ENCODE measurements at places on chromosomes 6 and 20.
A peak's percentile ranks its signal among the peaks of the same experiment; 100 is the strongest.

- DNase-seq: no peak
Measured at GRCh38 chr6:2221726-2222274, 23.6 kb downstream of the GMDS start.

- DNase-seq: peak; percentile 15
Measured at GRCh38 chr6:72048080-72048479, 161.7 kb downstream of the RIMS1 start.

DNA sequence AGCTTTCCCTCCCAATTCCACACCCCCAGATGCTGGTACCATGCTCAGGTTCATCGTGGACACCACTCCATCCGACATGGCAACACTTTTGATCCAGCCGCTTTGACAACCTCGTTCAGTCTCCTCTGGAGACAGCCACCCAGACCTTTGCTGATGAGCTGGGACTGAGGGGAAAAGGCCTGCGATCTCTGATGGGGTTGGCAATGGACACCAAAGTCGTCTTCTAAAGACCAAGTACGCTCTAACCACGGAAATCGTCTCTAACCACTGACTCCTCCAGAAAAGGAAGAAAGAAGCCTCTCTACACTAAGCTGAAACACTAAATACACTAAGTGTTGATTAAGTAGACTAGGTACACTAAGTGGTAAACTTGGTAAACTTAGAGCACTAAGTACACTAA is 26.1 kb upstream of the HLA-E start:
- no peak for DNase-seq

DNA sequence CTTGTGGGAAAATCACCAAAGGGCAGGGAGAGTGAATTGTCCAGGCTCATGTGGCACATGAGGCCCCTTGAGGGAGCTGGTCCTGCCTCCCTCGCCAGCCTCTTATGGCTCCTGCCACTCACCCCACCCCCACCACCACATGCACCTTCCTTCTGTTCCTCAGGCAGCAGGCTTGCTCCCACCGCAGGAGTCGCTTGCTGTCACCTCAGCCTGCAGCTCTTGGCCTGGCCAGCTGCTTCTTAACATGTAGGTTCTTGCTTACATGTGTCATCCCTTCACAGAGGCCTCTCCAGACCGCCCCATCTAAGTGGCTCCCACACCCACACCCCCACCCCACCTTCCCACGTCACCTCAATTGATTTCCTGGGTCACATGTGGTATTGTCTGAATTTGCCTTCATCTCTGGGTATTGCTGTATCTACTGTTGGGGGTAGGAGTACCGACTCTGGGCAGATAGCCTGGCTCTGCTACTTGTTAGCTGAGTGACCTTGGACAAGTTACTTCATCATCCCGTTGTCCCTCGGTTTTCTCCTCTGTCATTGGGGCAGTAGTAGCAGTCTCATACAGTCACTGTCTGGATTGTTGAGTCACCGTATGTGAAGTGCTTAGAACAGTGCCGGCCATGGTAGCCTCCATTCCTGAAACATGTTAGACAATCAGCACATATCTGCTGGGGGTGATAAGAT is 41.7 kb downstream of the SLC9A8 start:
- DNase-seq: no peak

DNA sequence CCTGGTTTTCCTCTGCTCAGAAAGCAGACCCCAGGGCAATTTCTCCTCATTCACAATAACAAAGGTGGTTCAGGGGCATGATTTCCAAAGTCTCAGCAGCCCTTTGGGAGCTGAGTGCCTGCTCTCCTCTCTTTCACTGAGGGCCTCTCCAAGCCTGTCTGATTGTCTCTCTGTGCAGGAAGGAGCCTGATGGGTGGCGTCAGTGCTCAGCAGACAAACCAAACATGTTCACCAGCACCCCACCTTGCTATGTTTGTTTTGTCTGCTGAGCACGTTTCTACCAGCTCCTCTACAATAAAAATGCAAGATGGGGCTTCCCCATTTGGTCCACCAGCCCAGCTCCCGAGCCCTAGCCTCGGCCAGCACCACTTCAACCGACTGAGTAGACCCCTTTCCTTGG is 25.4 kb upstream of the TCP11 start:
- no peak for DNase-seq

- DNase-seq: no peak
Measured at GRCh38 chr20:47791084-47791599, 5.9 kb upstream of the SULF2 start.

DNA sequence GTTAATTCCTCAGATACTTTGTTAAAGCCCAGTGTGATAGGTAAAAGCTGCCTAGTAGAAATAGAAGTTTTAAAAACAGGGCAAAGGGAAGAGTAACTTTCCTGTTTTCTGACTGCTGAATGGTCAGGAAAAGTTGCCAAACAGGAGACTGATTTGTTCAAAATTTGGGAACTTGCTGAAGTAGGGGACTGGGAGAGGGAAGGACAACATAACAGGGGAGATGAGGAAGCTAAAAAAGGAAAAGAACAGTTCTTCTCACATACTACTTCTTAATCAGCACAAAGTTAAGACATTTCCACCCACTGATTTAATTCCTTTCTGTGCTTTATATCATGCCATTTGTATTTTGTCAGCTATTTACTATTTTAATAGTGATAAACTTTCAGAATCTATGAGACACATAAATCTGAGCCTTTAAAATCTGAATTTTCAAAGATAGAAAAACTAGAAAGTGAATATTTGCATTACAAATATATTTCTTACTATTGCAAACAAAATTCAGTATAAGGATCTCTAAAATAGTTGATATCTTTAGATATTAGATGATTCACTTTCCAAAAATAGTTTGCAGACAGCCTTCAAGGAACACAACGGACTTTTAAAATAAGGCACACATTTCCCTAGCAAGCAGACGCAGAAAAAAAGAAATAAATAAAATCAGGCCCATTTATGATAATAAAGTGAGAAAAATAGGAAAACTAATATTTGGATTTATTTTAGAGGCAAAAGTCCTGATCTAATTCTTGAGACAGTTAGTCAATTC is 36.9 kb upstream of the SLC16A10 start:
- DNase-seq: no peak

GRCh38 chr20:2761885-2762284 is 38.5 kb downstream of the CPXM1 start:
- no peak for DNase-seq

DNA sequence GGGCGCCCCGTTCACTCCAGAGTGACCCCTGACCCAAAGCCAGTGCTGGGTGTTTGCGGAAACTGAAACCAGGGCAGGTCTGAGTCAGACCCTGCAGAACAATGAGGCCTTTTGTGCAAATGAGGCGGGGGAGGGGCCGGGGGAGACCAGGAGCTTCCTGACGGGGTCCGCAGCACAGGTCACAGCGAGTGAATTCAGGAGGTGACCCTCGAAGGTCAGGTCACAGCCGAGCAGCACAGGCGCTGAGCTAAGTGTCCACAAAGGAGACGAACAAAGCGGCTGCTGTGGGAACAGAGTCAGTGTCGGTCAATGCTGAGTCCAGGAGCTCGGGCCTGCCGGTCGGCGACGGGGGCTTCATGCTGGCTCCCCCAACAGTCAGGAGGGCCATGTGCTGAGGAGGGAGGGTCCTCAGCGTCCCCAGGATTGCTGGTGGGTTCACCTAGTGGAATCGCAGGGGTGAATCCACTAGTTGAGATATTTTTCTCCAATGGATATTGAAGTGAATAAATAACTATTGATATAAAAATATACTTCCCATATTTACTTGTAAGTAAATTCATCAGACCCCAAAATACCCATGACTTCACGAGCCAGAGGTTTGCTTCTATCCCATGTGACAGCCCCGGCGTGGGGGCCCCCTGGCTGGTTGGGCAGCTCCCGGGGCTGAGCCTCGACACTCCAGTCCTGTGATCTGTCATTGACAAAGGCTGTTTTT is 188.4 kb upstream of the SULF2 start:
- DNase-seq: no peak

DNA sequence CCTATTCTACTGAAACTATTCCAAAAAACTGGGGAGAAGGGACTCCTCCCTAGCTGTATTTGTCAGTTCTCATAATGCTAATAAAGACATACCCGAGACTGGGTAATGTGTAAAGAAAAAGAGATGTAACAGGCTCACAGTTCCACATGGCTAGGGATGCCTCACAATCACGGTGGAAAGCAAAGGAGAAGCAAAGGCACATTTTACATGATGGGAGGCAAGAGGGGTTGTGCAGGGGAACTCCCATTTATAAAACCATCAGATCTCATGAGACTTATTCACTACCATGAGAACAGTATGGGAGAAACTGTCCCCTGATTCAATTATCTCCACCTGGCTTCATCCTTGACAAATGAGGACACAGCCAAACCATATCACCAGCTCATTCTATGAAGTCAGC is 111.2 kb upstream of the RIPOR2 start:
- no peak for DNase-seq

DNA sequence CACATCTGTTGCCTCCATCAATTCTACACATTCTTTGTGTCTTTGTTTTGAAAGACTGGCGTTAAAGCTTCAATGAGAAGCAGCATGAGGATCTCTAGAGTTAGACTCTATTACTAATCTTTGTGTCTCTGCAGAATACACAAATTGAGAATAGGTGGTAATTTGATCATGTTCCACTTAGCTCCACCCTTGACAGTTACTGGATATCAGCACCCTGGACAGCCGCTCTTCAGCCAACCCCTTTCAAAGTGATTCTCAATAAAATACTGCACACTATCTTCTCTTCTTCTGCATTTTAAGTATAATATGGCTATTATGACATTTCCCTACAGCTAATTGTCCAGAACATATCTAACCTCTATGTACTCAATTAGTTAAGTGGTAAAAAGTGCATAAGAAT is 54.3 kb upstream of the CNR1 start:
- peak; percentile 0 for DNase-seq

DNA sequence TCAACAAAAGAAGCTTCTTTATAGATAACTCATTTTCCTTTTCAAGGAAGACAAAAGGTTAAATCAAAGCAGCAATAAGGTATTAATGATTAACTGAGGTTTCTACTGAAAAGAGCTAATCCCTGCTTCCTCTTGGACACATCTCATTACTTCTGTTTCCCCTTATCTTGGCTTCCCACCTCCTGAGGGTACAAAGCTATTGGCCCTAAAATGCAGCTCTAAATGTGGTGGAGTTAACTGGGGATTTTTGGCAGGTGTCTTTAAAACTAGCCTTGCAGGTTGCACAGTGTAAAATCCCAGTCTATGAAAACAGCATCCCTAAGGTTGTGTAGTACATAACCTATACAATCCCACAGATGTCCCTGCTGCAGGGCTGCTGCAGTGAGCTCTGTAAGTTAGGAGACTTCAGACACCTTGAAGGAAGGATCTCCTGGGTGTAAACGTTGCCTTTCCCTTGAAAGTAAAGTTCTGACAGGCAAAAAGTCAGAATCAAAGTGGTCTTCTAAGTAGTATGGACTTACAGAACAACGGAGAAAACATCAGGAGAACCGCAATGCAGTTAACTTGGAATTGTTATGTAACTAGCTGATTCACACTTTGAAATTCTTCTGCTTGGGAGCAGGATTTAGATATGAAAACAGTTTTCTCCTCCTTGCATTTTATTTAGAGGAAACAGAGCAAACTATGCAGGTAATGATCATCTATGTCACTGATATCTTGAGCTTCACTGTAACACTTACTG is 71.7 kb upstream of the TRAF3IP2 start:
- no peak for DNase-seq

- DNase-seq: no peak
Measured at GRCh38 chr20:61966492-61967244, 99.0 kb downstream of the TAF4 start.

DNA sequence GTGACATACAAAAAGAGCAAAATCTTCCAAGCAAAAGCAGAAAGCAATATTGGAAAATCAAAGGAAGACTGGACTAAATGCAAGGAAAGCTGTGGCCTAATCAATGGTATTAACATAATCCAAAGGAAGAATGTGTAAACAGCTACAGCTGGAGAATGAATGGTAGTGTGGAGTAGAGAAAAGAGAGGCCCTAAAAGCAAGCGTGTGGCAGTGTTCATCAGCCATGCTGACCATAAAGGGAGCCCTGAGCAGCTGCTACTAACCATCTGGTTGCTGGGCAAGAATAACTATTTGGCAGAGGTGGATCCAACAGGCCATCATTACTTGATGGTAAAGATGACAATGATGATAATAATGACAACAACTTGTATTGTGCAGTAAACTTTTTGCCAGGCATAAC is 148.5 kb upstream of the BEND6 start:
- DNase-seq: peak; percentile 76

GRCh38 chr6:131931063-131931750 is 20.0 kb downstream of the CCN2 start:
- DNase-seq: no peak

- DNase-seq: peak; percentile 93
Measured at GRCh38 chr6:116557893-116558292, 4.3 kb downstream of the CALHM4 start.

- peak; percentile 96 for DNase-seq
Measured at GRCh38 chr20:10603971-10604864, 69.6 kb downstream of the JAG1 start.

DNA sequence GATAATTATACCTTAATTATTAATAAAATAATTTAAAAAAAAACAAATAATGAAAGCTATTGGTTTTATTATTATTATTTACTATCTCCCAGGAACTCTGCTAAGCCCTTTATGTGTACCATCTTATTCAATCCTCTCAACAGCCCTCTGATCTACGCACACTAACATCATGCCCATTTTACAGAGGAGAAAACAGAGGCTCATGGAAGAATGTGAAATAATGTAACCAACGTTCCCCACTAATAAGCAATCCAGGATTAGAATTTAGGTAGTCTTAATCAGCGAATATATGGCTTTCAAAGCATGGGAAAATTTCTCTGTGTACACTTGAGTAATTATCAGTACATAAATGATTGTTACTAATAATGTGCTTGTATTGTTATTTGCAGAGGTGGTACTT is 89.0 kb downstream of the MAFB start:
- DNase-seq: no peak

- DNase-seq: peak; percentile 99
Measured at GRCh38 chr6:3209114-3210023, 18.1 kb downstream of the TUBB2B start.

- peak; percentile 68 for DNase-seq
Measured at GRCh38 chr20:62675156-62675876, 33.0 kb downstream of the SLCO4A1 start.

- DNase-seq: peak; percentile 51
Measured at GRCh38 chr6:16238963-16239797, 793 bp downstream of the GMPR start.

DNA sequence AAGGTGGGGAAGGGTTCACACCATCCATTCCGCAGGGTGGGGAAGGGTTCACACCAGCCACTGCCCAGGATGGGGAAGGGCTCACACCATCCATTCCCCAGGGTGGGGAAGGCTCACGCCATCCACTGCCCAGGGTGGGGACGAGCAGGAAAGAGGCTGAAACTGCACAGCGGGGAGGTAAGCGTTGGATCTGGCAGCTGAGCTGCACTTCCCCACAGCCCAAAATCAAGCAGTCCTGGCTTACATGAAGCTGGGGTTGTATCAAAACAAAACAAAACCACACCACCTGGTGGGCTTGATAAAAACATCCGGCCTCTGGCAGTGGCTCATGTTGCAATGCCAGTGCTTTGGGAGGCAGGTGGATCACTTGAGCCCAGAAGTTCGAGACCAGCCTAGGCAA is 268.5 kb downstream of the TAF4 start:
- no peak for DNase-seq

DNA sequence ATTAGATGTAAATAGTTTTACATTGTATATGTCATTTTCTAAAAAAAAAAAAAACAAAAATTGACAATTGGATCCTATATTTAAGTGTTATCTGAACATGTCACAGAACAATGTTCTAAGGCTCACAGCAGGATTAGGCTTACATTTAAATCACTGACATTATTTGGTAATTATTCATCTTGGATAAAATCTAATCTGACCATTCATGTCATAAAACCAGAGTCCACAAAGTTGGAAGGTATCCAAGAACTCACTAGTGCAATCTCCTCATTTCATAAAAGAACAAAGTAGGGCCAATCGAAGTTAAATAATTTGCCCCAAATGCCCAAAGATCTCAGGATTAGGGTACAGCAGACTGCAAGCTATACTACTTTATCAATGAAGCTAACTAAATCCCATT is 73.0 kb downstream of the PDSS2 start:
- DNase-seq: peak; percentile 33

Measured in LHCN-M2 (cell line).